ENCODE measurements at places on chromosomes 6 and 20.

DNA sequence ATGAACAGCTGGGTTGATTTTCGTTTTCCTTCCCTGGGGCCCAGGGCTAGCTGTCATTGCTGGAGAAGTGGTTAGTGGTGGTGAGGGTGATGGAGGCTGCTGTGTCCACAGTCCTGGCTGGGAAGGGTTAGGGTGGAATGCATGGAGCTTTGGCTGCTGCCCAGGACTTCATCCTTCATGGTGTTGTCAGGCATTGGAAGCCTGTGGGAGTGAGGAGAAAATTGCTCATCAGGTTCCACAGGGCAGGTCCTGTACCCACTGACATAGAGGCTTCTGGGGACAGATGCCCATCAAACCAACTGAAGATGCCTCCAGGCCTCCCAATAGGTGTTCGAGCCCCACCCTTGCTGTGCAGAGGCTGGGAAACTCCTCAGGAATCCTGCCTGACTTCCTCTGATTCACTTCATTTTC, 262.4 kb upstream of the SUPT3H start:
- no peak for DNase-seq

DNA sequence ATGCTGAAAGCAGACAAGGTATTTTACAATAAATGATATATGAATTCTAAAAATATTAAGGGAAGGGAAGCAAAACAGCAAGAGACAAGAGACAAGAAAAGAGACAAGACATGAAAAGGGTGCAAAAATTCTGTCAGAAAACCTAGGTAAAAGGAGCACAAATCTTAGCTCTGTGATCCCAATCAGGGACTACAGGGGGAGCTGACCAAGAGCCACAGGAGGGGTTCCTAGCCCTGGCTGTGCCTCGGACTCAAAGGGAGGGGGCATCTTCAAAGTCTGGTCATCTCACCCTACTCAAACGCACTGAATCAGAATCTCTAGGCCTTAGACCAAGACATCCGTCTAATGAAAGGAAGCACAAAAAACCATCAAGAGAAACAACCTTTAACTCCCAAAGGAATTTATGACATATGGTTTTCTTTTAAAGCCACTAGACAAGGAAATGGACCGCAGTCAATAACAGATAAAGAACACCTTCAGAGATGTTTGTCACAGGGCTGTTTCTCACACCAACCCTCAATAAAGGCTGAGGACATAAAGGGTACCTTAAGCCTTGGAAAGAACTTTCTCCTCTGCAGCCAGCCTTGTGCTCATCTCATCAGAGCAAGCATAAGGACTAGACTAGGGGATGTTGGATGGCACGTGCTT, 130.4 kb upstream of the CDYL start:
- no peak for DNase-seq

DNA sequence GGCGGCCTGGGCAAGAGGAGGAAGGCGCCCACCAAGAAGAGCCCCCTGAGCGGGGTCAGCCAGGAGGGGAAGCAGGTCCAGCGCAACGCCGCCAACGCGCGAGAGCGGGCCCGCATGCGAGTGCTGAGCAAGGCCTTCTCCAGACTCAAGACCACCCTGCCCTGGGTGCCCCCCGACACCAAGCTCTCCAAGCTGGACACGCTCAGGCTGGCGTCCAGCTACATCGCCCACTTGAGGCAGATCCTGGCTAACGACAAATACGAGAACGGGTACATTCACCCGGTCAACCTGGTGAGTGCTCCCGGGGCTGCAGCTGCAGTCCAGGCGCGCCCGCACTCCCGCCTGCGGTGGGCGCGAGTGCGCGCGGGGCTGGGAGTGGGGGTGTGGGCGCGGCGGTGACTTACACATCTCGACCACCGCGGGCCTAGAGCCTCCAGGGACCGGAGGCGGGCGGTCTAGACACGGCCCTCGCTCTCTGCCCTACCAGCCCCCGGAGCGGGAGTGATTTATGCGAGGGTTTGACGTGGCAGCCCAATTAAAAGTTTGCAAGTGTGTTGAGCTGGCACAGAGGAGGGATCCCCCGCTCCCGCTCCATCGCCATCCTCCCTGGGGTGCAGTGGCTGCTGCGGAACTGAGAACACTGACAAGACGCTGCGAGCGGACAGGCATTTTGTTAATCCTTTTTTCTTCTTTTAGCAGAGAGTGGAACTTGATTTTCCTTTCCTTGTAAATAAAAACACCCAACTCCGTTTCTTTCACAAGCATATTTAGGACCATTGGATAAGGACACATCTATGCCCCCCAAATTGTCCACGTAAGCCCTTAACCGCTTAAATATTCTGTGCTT, 867 bp downstream of the TCF21 start:
- no peak for DNase-seq

DNA sequence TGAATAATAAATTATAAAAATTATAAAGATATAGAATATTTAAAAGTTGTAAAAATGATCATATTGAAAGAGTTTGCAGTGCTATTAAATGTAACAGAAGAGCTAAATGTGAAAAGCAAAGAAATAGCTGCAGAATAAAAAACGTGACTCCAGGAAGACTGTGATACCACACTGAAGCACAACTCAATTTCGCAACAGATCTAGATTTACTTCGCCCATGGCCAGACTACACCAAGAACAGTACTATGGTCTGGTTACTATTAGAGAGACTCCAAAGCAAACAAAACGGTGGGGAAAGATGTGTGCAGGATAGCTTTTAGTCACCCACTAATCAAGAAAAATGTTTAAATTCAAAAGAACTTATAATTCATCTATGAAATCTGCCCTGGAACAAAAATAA, 1.9 kb downstream of the CHD6 start:
- DNase-seq: no peak

GRCh38 chr20:2692036-2692885, at the start of gene EBF4:
Gene EBF4, plus strand, starts transcription at chr20:2692780. Its CDS starts 866 bp downstream, at chr20:2693646.
- no peak for DNase-seq

- no peak for DNase-seq
These were observed 56.1 kb upstream of the PNRC1 start for GRCh38 chr6:89024456-89024855.

GRCh38 chr6:146066506-146066905, 37.6 kb downstream of the GRM1 start:
- no peak for DNase-seq

- DNase-seq: no peak
These were observed 39.1 kb downstream of the EPB41L2 start for GRCh38 chr6:131023834-131024504.

DNA sequence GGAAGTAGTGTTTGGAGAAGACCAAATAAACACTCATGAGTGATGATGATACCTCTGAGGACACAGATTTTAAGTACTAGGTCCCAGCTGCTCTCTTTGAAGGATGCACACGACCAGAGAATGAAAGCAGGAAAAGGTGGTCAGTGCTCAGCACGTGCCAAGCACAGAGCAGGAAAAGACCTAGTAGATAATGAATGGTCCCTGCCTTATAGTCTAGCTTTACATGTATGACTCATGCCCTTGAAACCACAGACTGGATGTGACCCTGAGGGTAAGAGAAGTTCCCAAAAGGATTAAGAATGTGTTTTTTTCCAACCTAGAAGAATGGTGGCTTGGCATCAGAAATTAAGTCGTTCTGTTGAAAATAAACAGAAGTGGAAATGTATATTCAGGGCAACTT, 2.8 kb upstream of the MC3R start:
- peak; percentile 18 for DNase-seq

DNA sequence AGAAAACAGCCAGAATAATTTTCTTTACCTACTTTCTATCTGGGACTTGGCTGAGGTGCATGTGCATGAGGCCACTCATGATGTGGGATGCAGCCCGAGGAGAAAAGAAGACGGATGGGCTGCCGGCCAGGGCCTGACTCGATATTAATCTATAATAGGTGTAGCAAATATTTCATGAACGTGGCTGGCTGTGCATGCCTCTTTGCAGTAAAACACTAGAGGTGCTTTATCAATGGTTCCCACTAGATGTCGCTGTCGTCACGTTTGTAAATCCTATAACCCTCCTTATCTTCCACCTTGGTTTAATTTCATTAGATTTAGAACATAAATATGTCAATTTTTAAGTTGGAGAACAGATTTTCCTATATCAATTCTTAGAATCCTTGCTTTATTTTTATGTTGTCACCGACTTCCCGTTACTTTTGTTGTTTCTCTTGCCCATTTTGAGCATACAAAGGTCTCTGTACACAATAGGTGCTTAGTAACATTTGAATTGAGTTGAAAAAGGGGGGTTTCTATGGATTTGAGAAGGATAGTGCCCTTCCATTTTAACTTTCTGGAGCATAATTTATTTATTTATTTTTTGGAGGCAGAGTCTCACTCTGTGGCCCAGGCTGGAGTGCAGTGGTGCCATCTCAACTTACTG, 19.6 kb upstream of the FERMT1 start:
- peak; percentile 63 for DNase-seq

DNA sequence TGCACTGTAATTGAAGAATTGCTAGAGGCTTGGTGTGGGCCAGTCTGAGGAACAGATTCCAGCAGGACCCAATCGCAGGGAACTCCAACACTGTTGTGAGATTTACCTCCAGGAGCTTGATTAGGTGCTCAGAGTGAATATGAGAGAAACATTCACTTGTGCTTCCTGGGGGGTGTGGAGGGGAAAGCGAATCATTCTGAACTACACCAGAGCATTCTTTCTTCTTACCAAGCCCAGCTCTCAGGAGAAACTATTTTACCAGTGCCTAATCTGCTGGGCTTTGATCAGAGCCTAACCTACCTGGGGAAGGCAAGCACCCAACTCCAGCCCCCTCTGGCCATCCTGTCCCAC, 7.4 kb upstream of the SIRPB1 start:
- no peak for DNase-seq

DNA sequence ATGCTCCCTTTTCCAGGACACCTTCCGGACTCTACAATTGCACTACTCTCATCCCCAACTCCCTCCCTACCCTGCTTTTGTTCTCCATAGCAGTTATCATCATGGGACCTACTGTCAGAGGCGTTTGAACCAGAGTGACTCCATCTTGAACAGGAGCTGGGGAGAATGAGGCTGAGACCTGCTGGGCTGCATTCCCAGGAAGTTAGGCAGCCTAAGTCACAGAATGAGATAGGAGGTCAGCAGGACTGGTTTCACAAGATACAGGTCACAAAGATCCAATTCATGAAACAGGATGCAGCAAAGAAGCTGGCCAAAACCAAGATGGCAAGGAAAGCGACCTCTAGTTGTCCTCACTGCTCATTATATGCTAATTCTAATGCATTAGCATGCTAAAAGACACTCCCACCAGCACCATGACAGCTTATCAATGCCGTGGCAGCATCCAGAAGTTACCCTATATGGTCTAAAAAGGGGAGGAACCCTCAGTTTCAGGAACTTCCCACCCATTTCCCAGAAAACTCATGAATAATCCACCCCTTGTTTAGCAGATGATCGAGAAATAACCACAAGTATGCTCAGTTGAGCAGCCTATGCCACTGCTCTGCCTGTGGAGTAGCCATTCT, 15.6 kb downstream of the SLC13A3 start:
- DNase-seq: no peak

GRCh38 chr20:33788351-33789049, 22.6 kb upstream of the CHMP4B start:
- DNase-seq: no peak

- DNase-seq: no peak
These were observed 36.9 kb downstream of the STK38 start for GRCh38 chr6:36510365-36510764.

- DNase-seq: no peak
These were observed 59.6 kb upstream of the HFE start for GRCh38 chr6:26027491-26028211.

GRCh38 chr6:19864285-19864684, 27.1 kb downstream of the ID4 start:
- no peak for DNase-seq

DNA sequence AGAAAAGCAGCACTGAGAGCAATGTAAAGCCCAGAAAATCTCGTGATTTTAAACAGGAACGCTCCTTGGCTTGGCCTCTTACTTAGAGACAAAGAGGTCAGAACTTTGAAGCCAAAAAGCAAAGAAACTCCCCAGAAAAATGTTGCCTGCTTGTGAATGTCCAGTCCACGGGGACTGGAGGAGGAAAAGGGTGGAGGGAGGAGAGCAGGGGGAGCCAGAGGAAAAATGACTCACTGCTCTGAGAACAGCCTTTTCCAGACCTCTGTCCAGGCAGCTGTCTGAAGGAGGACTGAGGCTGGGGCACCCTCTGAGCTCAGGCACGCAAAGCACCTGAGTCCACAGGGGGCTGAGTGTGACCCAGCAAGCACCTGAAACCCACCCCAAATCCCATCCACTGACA, 64.7 kb downstream of the TRAM2 start:
- no peak for DNase-seq

DNA sequence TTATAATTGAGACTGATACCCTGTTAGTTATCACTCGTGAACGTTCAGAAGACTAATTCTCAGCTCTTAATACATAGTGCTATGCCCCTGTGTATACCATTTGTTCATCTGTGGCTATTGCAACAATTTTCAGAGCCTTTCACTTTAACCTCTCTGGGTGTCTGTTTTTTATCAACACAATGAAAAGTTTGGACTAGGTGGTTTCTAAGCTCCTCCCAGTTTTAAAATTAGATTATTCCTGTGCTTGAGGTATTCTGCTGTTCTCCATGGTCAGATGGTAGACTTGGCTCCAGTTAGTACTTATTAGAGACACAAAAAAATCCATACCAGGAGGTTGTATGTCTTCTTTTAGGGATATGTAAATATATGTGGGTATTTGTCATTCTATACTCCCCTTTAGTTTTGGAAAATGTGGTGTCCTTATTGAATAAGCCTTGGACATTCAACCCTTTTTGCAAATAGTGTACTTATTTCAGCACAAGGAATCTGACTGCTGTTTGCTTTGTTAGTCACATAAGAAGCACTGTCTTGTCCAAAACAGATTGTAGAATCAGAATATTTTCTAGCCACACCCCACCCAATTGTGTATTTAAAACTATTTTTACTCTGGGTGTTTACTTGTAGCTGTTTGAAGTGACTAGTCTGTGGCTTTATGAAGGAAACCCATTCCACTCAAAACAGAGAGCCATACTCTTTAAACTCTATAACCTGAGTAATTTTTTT, 2.0 kb upstream of the COL10A1 start:
- no peak for DNase-seq

GRCh38 chr20:25504366-25505135, 80.8 kb downstream of the NINL start:
- no peak for DNase-seq

GRCh38 chr20:37308086-37309050, 18.9 kb downstream of the MANBAL start:
- no peak for DNase-seq

DNA sequence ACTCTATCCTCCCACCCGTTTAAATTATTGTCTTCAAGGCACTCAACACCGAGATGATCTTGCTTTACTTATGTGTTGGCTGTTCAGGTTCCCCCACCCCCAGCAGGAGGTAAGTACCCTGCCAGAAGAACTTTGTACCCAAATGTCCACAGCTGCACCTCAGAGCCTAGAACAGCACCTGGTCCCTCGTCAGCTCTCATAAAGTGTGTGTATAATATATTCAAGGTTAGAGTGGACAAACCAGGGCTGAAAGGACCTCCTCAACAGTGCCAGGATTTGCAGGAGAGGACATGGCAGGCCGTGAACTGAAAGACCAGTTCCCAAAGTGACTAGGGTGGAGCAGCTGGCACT, 5.9 kb upstream of the CPXM1 start:
- no peak for DNase-seq

Measured in SW 1271 (cell line).